Renal pelvis (tissue), 12 donors: ENCODE measurements at places on chromosomes 5 and 9. TPM values are rescaled to one million over a fixed set of nuclear protein-coding genes. Genes with fewer than 3 reads are reported as not detected.

GRCh38 chr9:32404402-32404801 lies 20.0 kb downstream of the ACO1 start:
- DNase-seq: no peak

Gene FAM151B
- polyA plus RNA-seq: 5.0 TPM

DNA sequence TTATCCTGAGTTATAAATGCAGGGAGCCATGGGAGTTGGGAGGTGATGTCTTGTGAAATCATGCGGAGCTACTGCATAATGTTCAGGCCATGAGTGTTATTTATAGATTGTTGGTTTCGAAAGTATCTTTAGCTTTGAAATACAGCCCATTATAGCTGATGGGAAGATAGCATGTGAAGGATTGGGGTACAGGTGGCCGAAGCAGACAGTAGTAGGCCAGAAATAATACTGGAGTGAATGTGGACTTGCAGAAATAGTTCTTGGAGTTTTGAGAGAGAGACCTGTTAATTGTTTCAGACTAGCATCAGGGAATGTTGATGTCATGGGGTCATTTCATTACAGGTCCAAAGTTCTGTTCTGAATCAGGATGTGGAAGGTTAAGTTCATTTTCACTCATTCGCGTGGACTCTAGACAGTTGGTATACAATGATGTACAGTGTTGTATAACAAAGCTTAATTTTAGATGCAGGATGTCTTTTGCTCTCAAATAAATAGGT lies 3.8 kb downstream of the ATP6V1G1 start:
- DNase-seq: no peak

GRCh38 chr5:136235321-136235720 lies 42.4 kb upstream of the SMIM32 start:
- DNase-seq: no peak
